ENCODE measurements at places on chromosomes 4 and X.

GRCh38 chr4:154836513-154836912 is 55.4 kb downstream of the RBM46 start:
- no peak for DNase-seq

DNA sequence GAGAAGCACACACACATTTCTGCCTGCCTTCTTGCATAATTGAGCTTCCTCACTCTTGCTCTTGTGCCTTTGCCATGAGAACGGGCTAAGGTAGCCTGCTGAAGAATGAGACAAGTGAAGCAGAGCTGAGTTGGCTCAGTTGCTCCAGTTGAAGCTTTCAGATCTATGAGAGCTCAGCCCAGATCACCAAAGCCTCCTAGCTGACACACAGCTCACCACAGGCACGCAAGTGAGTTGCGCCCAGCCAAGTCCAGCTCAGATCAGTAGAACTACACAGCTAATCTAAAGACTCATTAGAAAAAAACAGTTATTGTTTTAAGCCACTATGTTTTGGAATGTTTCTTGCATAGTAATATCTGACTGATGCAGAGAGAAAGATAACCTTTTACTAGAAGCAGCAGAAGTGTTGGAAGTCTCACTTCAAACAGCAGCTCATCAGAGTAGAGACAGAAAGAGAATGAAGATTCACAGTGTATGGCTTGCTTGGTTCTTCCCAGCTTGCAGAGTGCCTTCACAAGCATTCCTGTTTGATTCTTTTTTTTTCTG is 362.4 kb downstream of the MID1IP1 start:
- DNase-seq, result no peak

- no peak for DNase-seq
These were observed 47.6 kb downstream of the CBLL2 start for GRCh38 chrX:22320236-22320873.

- no peak for DNase-seq
These were observed 30.3 kb downstream of the UCHL1 start for GRCh38 chr4:41287005-41287404.

DNA sequence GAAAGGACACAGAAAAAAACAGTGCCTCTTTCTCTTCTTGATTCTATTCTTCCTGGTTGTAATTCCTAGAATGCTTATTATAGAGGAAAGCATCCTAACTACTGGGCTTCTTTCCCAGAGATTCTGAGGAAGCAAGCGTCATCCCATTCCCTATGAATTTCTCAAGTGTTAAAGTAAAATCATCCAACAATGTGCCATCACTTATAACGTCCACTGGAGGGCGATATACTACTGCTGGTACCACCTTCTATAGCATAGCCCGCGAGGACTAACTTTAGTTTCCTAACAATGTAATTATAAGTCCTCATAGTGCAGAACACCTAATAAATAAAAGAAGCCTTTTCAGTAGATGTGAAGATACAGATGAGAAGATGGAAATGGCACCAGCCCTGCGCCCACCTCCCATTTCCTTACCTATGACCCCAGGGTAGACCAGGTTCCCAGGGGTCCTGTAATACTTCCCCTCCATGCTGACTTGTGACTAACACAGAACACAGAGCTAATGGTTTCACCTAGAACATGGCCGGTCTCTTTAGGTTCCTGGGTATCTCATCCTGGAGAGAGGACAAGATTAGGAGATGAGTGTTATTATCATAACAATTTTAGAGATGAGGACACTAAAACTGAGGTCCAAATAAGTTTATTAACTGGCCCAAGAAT is 4.2 kb downstream of the CENPVL3 start:
- DNase-seq, result no peak

- no peak for DNase-seq
These were observed 206.7 kb downstream of the SHROOM3 start for GRCh38 chr4:76641758-76642157.

DNA sequence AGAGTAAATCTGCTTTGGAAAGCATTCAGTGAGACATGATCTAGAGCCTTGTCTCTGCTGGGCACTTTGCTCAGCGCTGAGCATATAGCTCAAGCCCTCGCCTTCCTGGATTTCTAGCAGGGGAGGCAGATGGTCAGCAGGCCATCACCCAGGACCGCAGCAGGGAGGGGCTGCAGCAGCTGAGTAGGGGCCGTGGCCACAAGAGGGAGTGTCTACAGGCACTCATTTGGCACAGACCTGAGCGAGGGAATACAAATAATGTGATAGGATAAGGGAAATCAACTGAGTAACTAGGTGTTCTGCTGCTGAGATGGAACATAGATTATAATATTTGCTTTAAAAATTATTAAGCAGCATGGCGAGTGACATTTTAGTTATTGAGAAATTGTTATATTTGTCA is 30.2 kb downstream of the OFD1 start:
- no peak for DNase-seq

DNA sequence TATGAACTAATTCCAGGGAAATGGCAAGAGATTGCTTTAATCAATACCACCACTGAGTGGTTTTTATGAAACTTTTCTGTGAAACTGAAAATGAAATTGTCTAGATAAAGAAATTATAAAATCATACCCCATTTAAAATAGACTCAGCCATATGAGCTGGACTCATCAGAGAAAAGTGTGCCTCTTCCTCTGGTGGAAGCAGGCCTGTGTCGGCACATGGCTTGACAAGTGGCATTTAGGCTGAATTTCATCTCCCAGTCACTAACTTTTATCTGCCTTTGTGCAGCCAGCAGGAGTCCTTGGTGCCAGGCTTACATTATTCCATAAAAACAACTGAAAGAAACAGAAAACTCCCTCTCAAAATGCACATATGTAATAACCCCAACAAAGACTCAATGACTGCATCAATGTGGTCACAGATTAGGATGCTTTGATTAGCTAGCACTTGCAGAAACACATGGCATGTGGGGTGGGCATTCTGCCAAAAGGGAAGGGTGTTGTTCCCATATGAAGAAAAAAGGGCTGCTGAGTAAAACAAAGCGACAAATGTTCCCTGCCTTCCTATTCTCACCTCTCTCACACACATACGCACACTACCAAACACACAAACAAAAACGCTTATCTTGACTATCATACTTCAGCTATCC is 232.3 kb downstream of the PABPC4L start:
- no peak for DNase-seq

DNA sequence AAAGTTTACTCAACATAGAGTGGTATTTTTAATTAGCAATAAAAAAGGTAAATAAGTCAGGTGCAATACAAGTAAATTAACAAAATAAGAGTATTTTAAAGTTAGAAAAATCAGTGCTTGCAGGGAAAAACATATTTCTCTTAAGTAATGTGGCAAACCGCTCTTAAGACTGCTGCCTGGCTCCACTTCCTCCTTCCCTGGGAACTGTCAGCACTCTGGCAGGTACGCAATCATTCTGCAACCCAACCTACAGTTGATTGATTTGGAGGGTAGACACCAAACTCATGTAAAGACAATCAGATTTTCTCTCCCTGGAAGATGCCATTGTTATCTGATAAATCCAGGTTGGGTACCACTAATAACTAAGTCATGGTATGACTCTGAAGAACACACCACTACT is 63.9 kb downstream of the PPP3CA start:
- no peak for DNase-seq

Data from activated CD8-positive, alpha-beta memory T cell treated with anti-CD3 and anti-CD28 coated beads, Interleukin-2, amount 50 U/mL, for 4 hours (primary cell).